ENCODE measurements at places on chromosomes 13 and 19.

DNA sequence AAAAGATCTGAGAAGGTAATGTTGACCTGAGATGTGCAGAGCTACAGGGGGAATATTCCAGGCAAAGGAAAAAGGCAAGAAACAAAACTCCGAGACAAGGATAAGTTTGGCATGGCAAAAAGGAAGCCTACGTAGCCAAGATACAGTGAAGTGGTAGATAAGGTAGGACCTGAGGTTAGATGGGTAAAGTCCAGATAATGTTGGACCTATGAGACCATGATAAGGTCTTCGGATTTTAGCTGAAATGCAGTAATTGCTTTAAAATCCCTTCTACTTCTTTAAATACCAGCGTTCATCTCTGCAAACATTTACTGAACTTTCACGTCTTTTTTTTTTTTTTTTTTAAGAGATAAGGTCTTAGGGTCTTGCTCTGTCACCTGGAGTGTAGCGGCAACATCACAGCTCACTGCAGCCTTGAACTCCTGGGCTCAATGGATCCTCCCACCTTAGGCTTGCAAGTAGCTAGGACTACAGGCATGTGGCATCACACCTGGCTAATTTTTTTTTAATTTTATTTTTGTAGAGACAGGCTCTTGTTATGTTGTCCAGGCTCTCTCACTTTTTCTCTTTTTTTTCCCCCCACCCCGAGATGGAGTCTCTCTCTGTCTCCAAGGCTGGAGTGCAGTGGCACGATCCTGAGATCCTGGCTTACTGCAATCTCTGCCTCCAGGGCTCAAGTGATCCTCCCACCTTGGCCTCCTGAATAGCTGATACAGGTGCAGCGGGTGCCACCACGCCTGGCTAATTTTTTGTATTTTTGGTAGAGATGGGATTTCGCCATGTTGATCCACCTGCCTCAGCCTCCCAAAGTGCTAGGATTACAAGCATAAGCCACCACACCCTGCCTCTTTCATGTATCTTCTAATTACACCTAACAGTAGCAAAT, 4.2 kb upstream of the WBP4 start:
- no peak for DNase-seq

- no peak for DNase-seq
These were observed 20.2 kb upstream of the PNMA8B start for GRCh38 chr19:46515879-46516350.

DNA sequence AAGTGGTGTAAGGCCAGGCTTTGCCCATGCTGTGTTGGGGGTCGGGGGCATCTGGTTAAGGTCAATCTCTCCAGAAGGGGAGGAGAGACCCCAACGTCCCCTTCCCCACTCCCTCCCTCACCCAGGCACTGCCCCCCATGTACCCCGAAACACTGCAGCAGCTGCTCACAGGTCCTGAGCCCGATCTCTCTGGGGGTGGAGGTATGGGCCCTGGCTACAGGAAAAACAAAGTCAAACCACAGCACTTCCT, 10.2 kb downstream of the CAPN12 start:
- no peak for DNase-seq

DNA sequence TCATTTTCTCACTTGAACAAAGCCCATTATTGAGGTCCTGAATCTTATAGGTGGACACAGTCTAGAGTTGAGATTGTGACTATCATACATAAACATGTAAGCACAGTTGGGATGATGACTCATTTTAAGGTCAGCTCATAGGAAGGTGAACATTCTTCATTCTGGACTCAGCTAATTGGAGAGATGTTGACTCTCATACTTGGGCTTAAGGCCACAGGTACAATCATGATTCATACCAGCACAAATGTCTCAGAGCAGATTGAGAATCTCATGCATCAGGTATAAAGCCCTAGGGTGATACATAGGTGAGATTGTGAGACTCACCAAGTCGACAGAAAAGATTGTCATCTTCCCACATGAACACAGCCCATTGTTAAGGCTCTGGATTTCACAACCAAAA, 62.3 kb upstream of the ZNF724 start:
- DNase-seq, result no peak

- no peak for DNase-seq
These were observed 194.0 kb downstream of the NDFIP2 start for GRCh38 chr13:79674765-79675515.

DNA sequence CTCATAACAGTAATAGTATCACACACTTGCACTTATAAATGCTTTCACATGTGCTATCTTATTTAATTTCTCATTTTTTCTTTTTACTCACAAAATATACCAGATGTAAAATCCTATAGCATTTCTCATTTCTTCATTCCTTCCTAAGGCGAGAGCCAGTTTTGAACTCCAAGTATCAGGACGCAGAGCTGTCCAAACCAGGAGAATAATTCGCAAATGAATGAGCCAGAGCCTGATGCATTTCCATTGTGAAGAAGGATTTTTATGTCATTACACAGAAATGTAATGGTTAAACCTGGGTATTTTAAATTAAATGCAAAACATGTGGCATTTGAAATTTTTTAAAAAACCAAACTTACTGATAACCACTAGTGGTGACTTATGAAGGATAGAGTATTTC, 244.3 kb downstream of the RGCC start:
- no peak for DNase-seq

DNA sequence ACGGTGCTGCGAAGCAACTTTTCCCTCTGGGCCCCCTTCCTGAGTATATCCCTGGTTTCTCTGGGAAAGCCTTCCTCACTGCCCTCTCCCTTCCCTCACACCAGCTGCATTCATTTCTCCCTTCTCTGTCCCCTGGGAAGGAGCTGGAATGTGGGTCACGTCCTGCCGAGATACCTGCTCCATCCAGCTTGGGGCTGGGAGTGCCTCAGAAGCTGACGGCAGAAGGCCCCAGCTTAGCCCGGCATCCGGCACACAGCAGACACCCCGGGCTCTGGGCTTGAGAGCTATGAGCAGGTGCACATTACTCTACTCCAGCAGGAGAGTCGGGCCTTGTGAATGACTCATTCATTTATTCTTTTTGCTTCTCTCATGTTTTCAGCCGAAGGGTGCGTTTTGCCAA, 170.6 kb downstream of the TEX29 start:
- peak; percentile 40 for DNase-seq

DNA sequence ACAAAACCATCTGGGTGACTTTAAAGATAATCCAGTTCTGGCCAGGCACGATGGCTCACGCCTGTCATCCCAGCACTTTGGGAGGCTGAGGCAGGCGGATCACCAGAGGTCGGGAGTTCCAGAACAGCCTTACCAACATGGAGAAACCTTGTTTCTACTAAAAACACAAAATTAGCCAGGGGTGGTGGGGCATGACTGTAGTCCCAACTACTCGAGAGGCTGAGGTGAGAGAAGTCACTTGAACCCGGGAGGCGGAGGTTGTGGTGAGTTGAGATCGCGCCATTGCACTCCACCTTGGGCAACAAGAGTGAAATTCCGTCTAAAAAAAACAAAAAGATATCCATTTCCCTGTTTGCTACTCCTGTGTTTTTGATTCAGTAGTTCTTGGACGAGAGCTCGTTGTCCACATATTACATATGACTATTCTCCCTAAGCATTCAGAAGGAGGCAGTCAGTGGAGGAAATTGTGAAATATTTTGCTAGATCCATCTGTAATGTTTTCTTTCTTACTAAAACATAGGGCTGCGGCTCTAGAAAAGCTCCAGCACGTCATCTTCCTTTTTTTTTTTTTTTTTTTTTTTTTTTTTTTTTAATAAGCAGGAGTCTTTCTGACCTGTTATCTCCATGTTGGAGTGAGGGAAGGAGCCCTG, 33.6 kb downstream of the ZNF701 start:
- DNase-seq, result peak; percentile 22

DNA sequence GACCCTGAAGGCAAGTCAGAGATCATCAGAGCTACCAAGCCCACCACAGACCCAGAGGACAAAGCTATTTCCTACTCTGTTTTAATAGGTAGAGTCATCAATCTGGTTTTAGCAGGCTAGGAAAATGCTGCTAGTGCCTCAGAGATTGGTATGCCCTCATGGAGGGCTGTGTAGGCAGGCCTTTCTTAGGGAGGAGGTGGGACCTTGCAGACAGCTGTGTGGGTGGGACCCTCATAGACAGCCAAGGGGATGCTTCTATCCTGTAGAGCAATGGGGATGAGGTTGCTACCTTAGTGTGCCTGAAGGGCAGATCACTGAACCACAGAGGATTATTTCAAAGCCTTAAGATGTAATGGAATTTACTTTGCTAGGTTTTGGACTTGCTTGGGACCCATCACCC, 534.9 kb upstream of the KLF12 start:
- no peak for DNase-seq

GRCh38 chr19:50275577-50276368, 53.4 kb downstream of the KCNC3 start:
- DNase-seq, result no peak

DNA sequence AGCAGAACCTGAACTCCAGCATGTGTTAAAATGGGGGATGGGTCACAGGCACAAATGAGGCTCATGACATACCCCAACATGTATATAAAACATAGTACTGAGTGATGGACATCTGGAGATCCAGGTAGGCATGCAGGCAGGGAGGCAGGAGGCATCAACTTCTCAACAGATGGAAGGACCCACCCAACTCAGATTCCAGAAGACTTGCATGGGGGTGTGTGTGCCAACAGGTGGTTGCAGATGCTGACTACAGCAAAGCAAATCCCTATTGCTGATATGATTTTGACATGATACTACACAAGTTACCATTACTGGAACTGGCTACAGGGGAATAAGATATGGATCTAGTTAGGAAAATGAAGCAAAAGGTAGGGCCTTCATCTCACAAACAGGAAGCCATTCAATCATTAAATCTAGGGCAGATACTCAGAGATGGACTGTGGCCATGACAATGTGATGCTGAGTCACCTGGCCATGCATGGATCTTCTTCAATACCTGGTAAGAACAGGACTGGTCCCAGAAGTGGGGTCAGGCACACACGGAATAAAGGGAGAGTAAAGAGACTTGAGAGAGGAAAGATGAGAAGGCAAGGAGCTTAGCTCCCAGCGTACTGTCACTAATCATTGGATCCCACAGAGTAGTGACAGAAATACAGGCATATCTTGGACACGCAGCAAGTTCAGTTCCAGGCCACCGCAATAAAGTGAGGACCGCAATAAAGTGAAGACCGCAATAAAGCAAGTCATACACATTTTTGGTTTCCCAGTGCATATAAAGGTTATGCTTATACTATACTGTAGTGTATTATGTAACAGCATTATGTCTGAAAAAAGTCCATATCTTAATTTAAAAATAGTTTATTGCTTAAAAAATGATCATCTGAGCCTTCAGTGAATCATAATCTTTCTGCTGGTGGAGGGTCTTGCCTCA, 91.3 kb downstream of the USP12 start:
- no peak for DNase-seq

GRCh38 chr19:47786566-47786965, 8.1 kb downstream of the SELENOW start:
- no peak for DNase-seq

GRCh38 chr19:18477042-18477779, 39.3 kb upstream of the ISYNA1 start:
- no peak for DNase-seq

DNA sequence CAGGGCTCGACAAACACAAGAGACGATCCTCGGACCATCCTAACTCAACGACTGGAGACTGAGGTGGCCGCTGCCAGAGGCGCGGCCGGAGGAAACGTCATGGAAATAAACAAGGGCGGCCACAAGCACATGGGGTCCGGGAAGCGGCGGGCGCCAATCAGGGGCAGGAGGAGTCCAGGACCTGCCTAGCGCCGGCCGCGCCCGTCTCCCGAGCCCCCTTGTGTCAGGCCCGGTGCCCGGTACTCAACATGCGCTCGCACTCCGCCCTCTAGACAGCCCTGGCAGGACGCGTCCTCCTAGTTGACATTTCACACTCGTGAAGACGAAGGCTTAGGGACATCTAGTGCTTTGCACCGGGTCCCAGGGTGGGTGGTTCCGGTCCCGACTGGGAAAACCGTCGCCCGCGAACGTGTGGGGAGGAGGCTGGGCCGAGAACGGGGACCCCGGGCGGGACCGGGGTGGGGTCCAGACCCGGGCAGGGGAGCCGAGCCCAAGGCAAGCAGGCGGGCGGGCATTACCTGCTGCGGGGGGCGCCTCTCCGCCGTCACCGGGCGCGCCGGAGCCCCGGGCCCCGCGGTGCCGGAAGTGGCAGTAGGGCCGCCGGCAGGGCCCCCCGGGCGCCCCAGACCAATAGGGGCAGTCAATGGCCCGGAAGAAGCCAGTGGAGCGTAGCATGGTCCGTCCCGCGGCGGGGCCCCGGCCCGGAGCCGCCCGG, 442 bp downstream of the REXO1 start:
- peak; percentile 79 for DNase-seq

GRCh38 chr13:47415048-47415447, 518.2 kb upstream of the HTR2A start:
- no peak for DNase-seq

DNA sequence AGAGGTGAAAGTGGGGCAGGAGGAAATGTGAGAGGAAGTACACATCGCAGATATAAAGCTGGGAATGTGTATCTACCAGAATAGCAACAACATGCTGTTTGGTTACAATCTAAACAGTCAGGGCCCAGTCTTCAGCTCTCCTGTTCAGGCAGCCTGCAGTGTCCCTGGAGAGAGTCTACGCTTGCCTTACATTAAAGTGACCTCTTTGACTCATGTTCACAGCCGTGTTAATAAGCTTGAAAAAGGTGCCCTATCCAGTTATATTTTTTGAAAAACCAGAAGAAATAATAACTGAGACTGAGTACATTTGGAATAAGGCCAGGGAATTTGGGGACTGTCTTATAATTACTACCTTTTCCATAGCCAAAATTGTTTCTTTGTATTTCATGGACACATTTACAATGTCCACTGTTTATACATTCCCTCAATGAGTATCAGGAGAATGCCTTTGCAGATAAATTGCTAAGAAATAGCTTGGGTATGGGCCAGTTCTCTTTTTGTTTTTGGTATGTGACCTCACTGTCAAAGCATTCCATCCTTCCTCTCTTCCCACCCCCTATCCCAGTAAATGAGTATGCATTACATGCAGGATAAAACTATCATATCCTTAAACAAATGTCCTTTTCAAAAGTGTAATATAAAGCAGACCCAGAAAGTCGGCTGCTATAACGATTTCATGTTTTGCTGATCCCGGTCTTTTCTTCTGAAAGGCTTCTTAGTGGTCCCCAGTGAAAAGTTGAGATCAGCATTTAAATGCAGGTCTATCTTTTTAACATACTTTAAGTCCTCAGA, 82.6 kb downstream of the PCDH9 start:
- no peak for DNase-seq

- DNase-seq, result peak; percentile 71
These were observed at the start of gene LILRB4 for GRCh38 chr19:54662730-54663129. Gene LILRB4 (plus strand): TSS chr19:54662985. CDS start chr19:54663034, 49 bp downstream.

- no peak for DNase-seq
These were observed 338.0 kb upstream of the ATXN8OS start for GRCh38 chr13:69769608-69770007.
